ENCODE measurements at places on chromosomes 5 and 9. TPM values are rescaled to one million over a fixed set of nuclear protein-coding genes. Genes with fewer than 3 reads are reported as not detected.

GABBR2 gene
- total RNA-seq: 8.1 TPM

COL5A1 gene
- total RNA-seq: 204 TPM

DCAF12 gene
- total RNA-seq: 18.0 TPM

CDX1 gene
- not detected for total RNA-seq

ARID3C gene
- 0.17 TPM for total RNA-seq

AGXT2 gene
- not detected for total RNA-seq

DMRT2 gene
- not detected for total RNA-seq

DMRTA1 gene
- total RNA-seq: not detected

IRX1 gene
- not detected for total RNA-seq

TMEM203 gene
- total RNA-seq: 41.9 TPM

All from HFFc6 (cell line).